MG63 (cell line): ENCODE measurements at places on chromosomes 2 and 18.

- no peak for DNase-seq
These were observed 108.8 kb downstream of the SLC4A10 start for GRCh38 chr2:161733025-161733424.

DNA sequence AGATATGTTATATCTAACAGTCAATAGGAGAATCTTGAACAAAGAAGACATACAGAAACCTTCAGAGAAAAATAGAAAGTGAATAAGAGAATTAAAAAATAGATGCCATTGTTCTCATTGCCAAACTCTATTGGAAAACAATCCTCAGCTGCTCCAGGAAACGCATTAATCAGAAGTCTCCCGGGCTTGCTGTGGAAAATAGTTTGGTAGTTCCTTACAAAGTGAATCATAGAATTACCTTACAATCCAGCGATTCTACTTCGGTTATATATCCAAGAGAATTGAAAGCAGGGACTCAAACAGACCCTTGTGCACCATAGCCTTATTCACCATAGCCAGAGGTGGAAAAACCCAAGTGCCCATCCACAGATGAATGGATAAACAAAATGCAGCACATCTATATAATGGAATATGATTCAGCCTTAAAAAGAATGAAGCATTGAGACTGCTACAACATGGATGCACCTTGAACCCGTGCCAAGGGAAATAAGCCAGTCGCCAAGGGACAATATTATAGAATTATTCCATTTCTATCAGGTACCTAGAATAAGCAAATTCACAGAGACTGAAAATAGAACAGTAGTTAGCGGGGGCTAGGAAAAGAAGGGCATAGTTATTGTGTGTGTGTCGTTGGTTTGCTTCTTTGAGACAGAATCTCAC, 21.9 kb upstream of the CHRNA1 start:
- no peak for DNase-seq

DNA sequence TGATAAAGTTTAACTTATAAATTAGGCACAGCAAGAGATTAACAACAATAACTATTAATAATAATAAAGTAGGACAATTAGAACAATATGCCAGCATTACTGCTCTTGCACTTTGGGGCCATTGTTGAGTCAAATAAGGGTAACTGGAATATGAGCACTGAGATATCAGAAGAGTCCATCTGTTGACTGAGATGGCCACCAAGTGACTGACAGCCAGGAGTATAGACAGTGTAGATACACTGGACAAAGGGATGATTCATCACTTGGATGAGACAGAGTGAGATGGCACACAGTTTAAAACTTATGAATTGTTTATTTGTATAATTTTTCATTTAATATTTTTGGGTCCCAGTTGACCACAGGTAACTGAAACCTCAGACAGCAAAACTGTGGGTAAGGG, 20.0 kb downstream of the NAB1 start:
- no peak for DNase-seq

DNA sequence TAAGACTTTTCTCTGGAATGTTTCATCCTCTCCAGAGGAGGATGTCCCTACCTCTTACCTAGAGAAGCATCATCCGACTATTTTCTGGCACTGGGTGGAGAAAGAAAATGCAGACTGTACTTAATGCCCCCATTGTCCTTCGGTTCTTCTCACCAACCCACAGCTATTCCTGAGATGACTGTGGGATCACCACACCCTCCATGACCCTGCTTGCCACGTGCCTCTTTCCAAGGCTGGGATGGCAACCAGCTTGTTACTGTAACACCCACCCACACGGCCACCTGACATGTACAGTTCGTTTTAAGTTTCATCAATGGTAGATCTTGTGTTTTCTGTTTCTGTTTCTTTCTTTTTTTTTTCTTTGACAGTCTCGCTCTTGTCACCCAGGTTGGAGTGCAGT, 365.2 kb downstream of the FBXO15 start:
- DNase-seq: no peak
